ENCODE measurements at places on chromosomes 5 and 9. TPM values are rescaled to one million over a fixed set of nuclear protein-coding genes. Genes with fewer than 3 reads are reported as not detected.

DNA sequence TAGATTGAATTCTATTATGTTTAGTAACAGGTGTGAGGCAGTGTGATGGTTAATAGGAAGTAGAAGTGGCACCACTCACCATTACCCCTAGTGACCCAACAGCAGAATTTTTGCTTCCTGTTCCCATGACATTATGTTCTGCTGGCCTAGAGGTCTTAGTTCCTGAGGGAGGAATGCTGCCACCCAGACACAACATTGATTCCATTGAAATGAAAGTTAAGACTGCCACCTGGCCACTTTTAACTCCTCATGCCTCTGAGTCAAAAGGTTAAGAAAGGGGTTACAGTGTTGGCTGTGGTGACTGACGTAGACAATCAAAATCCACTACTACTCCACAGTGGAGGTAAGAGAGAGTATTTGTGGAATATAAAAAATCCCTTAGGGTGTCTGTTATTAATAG is 218.9 kb upstream of the NMUR2 start:
- DNase-seq: no peak

GRCh38 chr5:109105631-109106267 is 304.0 kb downstream of the PJA2 start:
- DNase-seq: peak; percentile 39

DNA sequence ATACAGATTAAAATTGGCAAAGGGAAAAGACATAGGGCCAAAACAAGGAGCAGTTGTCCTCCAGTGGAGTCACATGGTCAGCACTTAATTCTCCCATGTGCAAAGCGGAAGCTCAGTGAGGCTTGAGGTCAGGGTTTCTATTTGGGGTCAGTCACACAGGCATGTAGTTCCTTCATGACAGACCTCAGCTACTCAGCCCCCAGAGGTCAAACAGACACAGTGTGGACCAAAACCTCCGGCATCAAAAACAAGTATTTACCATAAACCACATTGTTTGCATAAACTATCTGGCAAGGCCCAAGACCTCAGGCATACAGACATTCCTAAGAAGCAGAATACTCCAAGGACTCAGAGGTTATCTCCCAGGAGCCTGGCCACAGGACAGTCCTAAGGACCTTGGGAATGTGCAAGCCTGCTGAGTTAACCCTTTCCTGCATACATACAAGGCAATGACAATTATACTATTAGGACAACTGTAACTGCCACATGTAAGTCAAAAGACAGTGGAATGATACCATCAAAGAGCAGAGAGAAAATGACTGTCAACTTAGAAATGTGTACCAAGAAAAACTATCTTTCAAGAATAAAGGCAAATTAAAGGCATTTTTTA is 28.7 kb upstream of the FNIP1 start:
- DNase-seq: no peak

GRCh38 chr5:150022158-150022531 is 21.6 kb downstream of the HMGXB3 start:
- DNase-seq: no peak

GRCh38 chr5:54659700-54660131 is 142.2 kb downstream of the SNX18 start:
- no peak for DNase-seq

DNA sequence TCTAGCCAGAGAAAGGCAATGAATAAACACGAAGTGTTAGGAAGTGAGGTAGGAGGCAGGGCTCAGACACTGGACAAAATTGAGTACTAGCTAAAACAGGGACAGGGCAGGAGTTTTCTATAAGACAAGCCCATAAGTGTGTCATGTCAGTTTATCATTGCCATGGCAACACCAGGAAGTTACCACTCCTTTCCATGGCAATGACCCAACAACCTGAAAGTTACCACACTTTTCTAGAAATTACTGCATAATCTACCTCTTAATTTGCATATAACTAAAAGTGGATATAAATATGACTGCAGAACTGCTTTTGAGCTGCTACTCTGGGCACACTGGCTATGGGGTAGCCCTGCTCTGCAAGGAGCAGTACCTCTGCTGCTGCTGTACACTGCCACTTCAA is 442.5 kb upstream of the COX7C start:
- no peak for DNase-seq

PCDHGA9 gene
- 5.2 TPM for total RNA-seq

DNA sequence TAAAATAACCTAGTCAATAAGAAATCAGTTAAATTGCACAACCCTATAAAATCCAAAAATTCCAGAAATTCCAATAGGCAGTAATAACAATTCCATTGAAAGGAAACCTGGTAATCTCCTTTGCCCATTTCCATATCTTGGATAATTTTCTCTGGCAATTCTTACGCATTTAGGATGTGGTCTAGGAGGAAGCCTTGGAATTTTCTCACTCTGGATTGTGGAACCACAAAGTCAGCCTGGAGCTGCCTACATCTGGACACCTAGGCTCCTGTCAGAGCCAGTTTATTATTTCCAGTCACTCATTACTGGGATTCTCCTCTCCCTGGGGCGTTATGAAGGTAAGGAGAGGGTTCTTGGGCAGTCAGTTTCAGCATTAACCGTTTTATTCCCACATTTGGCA is 40.3 kb upstream of the GNE start:
- DNase-seq: peak; percentile 23

DNA sequence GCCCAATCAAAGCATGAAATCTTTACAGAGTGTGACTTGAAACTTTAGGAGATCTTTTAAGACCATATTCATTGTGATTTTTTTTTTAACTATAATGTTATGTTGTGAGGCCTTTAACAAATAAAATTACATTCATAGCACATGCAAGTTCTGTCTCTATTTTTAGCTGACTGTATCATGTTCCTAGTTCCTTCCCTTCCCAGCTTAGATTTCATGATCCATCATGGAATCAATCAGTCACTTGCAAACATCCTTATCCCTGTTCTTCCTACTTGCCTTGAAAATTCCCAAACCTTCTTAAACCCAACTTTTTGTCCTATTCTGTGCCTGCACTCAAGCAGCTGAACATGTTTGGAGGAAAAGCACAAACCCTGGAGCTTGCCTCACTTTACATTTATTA is 141.8 kb downstream of the DMXL1 start:
- no peak for DNase-seq

FBP2 gene
- not detected for total RNA-seq

INSL6 gene
- not detected for total RNA-seq

GRCh38 chr9:20815923-20816703 is 132.1 kb downstream of the FOCAD start:
- no peak for DNase-seq
